ENCODE measurements at places on chromosomes 4 and X.
A peak's percentile ranks its signal among the peaks of the same experiment; 100 is the strongest.

GRCh38 chr4:54217642-54218495 lies 11.2 kb upstream of the PDGFRA start:
- no peak overlapping the region for H3K27ac ChIP-seq
- H3K4me3 ChIP-seq = no peak overlapping the region
- peak; percentile 52 for DNase-seq
- H3K36me3 ChIP-seq = no peaks in the 10 kb centered on the region
- H3K27me3 ChIP-seq = no peaks in the 10 kb centered on the region

- DNase-seq = no peak
- H3K36me3 ChIP-seq = peaks cover 10% of the 10 kb centered on the region
- H3K27me3 ChIP-seq = no peaks in the 10 kb centered on the region
- no peak overlapping the region for H3K4me3 ChIP-seq
Measured at GRCh38 chr4:77776182-77777134, 42.7 kb downstream of the CNOT6L start.

DNA sequence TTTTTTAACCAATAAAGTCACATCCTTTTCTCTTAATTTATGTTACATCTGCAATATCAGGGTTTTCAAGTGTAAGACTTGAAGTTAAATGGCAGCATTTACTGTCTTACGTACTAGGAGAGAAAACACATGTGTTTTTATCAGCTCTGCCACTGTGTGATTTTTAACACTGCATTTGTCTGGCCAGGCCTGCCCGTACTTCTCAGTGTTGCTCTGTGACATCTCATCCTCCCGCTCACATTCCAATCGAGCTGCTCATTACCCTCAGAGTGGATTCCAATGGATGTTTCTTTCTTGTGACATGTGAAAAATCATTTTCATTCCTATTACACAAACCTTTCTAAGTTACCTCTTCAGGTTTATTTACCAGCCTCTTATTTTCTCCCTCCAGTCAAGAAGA lies 420.3 kb downstream of the FAT4 start:
- H3K27ac ChIP-seq = no peak overlapping the region
- no peaks in the 10 kb centered on the region for H3K36me3 ChIP-seq
- H3K27me3 ChIP-seq = no peaks in the 10 kb centered on the region

DNA sequence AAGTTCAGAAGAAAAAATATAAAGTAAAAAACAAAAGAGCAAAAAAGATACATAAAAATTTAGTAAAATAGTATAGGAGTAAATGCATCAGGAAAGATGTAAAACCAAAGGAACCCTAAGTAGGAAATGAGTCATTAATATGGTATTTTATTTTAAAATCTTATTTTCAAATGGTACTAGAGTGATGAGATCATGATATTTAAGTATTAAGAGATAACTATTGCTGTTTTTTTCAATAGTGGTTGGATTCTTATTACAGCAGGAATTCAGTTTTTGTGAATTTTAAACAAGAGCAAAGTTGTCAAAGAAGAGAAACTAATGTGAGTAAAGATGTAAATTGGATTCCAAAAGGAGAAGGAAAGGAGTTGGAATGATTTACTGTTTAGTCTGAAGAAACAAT lies 20.0 kb downstream of the EMCN start:
- H3K27ac ChIP-seq = no peak overlapping the region
- no peaks in the 10 kb centered on the region for H3K36me3 ChIP-seq
- H3K4me1 ChIP-seq = no peaks in the 10 kb centered on the region

Data from HepG2 (cell line).